LNCaP clone FGC (cell line): ENCODE measurements at places on chromosomes 11 and 22.

DNA sequence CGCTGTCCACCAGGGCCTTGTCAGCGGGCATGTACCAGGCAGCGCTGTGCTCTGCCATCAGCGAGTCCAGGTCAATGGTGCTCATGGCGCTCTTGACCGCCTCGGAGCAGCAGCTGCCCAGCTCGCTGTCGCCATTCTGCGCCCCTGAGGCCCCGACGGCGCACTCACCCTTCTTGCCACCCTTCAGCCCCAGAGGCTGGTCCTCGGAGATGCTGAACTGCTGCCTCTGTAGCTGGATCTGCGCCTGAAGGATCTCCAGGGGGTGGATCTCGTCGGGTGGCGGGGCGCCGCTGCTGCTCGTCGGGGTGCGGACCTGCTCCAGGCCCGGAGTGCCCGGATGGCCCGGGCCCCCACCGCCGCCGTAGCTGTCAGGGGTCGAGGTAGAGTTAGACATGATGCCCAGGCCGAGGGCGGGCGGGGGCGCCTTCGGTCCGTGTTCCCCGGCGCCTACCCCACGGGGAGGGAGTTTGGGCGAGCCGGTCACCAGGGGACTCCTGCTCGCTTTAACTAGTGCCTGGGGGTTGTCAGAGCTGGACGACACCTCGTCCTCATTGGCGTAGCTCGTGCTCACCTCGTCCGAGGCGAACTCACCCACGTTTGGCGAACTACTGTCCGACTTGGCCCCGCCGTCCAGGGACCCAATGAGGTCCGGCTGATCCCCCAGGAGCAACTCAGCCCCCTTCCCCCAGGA, 4.6 kb downstream of the MN1 start:
- DNase-seq: no peak

GRCh38 chr22:23675502-23676415, 15.1 kb upstream of the RGL4 start:
- DNase-seq: peak; percentile 1

DNA sequence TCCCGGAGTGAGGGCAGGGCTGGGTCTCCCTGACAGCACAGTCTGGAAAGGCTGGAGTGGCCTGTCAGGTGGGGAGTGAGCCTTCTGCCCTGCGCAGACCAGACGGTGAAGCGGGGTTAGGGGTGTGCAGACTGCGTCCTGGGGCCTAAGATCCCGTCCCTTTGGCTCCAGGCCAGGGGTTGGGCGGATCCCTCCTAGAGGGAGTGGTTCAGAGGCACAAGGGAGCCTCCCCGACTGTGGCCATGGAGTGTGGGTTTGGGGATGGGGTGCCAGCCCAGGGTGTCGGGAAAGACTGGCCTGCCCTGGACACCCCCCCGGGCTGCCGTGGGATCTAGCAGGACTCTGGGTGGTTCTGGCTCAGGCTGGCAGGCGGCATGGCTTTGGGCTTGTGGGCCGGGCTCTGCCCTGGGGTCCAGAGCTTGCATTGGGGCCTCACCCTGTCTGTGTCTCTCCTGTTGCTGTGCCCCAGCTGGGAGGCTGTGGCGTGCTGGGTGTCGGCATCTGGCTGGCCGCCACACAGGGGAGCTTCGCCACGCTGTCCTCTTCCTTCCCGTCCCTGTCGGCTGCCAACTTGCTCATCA, 19.5 kb downstream of the TSPAN4 start:
- no peak for DNase-seq

- no peak for DNase-seq
These were observed 5.4 kb downstream of the UFD1 start for GRCh38 chr22:19473578-19473977.

DNA sequence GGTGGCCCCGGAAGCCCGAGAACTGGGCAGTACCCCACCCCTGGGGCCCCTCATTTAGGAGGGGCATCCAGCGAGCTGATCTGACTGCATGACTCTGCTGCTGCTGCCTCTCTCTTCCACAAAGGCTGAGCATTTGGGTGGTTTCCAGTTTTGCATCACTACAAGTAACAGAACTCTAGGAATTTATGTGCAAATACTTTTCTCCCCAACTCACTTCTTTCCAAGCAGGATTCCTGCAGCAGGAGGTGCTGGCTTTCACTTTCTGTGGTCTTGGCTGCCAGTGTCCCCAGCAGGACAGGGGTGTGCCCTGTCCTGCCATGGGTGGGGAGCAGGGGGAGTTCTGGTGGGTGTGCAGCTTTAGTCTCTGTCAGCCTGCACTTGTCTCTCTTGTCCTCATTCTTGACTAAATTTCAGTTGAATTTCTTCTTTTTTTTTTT, 21.2 kb downstream of the UPB1 start:
- DNase-seq: no peak

DNA sequence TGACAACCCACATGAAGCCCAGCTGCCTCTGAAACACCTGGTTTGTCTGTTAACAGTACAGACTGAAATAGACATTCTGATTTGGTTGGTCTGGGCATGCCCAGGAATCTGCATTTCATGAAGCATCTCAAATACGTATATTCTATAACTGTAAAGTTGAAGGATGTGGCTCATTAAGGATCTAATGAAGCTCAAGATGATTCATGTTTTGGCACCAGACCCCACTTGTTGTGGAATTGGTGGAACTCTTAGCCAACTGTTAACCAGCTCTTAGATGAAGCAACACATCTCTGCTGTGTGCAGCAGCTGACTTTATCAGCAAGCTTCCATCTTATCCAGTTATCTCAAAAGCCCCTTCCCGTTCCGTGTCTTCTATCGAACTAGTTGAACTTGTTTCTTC, 232.2 kb downstream of the INSC start:
- DNase-seq: no peak

- no peak for DNase-seq
These were observed 40.2 kb downstream of the LMO1 start for GRCh38 chr11:8223513-8223900.

GRCh38 chr11:72647882-72648281, 26.3 kb downstream of the PDE2A start:
- DNase-seq: no peak

DNA sequence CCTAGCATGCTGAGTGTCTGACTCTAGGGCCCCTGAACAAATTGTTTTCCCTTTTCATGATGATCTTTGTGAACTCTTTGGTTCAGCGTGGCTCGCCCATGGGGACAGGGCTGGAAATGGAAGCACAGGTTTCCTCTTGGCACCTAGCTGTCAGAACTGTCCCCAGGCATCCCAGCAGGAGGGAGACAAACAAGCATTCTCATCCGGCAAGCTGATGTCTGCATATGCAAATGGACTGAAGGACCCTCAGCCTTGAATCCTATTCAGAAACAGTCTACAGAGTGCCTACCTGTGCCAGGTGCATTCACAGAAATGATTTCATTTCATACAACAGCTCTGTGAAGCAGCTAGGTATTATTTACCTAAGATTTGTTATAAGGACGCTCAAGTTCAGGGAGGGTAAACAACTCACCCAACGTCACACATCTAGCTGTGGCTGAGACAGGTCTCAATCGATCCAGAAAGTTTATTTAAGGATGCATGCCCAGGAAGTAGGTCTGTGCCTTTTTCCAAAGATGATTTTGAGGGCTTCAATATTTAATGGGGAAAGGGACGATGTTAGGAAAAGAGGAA, 176.4 kb downstream of the KIRREL3 start:
- DNase-seq: peak; percentile 50

DNA sequence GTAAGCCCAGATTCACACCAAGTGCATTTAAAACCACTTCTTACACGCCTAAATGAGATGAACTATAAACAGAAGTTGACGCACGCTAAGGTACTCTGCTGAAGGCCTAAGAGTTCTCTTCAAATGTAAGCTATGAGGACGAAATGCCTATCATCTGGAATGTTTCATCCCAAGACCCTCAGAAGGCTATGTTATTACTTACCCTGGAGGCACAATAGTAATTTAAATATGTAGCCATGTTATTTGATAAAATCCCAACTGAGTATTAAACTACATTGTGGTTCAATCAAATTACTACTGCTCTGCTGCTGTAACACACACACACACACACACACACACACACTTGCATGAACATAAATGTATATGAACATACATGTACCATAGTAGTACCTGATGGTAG, 47.6 kb downstream of the MAML2 start:
- DNase-seq: no peak

DNA sequence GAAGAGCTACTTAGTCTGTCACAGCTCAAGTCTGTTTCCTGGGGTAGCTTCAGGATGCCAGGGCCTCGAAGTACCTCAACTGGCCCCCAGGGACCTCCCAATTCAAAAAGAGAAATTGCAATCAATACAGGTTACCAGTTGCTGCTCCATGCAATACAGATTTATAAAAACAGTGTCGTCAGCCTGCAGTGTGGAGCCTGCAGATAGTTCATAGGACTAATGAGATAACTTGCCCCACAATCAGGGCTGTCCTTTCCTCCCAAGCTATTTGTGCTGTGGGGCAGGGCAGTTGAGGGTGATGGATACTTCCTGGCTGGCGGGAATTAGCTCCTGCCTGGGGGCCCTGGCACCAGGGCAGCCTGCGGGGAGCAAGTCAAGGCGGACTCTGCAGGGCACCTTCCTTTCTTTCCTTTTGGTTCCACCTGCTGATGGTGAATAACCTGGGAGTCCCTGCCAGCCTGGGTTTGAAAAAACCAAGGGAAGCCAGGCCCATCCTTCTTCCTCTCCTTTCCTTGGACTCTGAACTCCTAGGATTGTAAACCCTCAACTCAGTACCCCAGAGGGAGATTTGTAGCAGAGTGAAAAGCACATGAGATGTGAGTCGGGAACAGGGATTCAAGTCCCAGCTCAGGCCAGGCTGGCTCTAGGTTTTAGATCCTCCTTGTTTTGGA, 216.6 kb downstream of the CEP164 start:
- DNase-seq: no peak

DNA sequence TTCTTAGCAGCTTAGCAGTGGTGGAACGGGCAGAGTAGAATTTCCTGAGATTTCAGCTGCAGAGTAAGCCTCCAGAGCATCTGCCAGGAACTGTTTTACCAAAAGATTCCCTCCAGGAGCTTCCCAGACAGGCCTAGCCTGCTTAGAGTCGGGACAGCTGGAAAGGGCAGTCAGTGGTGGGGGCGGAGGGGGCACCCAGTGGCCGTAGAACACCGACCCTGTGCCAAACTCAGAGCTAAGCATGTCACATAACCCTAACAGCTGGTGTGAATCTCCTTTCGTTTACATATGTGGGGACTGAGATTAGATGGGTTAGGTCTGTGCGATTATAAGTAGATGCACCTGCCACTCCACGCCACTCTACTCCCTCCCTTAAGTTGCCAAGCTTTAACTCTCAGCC, 80.0 kb upstream of the CRTAM start:
- DNase-seq: no peak

DNA sequence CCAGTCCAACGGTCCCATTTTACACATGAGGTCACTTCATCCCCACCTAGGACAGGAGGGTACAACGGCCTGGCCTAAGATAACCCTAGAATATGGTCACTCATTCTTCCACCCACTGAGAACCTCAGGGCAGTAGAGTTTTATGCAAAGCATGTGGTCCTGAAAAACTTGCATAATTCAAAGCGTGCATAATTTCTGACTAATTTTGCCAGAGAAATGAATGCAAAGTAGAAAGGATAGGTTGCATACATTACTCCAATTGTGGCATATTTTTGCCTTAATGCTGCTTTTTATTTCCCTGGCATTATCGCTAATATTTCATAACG, 32.5 kb upstream of the SLC35C1 start:
- DNase-seq: no peak
